ENCODE measurements at places on chromosomes 6 and 20. TPM values are rescaled to one million over a fixed set of nuclear protein-coding genes. Genes with fewer than 3 reads are reported as not detected.

DNA sequence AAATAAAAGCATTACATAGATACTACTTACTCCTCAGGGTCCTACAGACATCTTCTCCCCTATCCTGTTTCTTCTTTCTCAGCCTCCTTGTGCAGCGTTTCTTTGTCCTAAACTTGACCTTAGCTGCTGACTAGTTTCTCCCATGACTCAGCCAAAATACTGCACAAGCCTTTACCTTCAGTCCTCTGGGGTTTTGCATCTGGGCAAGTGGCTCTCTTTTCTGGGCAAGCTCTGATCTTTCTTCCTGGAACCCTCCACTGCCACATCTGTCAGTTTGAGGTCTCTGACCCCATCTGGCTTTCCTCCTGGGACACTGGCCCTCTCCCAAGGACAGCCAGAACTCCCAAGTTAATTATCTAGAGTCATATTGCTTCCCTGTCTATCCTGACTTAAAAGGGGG lies 838.4 kb downstream of the DHX35 start:
- no peak overlapping the region for H3K27ac ChIP-seq
- DNase-seq = no peak
- H3K4me1 ChIP-seq = no peaks in the 10 kb centered on the region
- H3K4me3 ChIP-seq = no peak overlapping the region

GRCh38 chr6:148776321-148777308 lies 29.8 kb downstream of the UST start:
- DNase-seq = no peak
- peaks cover 10% of the 10 kb centered on the region for H3K4me1 ChIP-seq
- peaks cover 14% of the 10 kb centered on the region for H3K27me3 ChIP-seq
- H3K27ac ChIP-seq = no peak overlapping the region

Gene TXLNB
- 0.05 TPM for total RNA-seq

Gene BIRC7
- total RNA-seq = not detected
